ENCODE measurements at places on chromosomes 2 and 18. TPM values are rescaled to one million over a fixed set of nuclear protein-coding genes. Genes with fewer than 3 reads are reported as not detected.

Gene COPS8
- 64.6 TPM for total RNA-seq

Gene APCDD1
- 25.5 TPM for total RNA-seq

DNA sequence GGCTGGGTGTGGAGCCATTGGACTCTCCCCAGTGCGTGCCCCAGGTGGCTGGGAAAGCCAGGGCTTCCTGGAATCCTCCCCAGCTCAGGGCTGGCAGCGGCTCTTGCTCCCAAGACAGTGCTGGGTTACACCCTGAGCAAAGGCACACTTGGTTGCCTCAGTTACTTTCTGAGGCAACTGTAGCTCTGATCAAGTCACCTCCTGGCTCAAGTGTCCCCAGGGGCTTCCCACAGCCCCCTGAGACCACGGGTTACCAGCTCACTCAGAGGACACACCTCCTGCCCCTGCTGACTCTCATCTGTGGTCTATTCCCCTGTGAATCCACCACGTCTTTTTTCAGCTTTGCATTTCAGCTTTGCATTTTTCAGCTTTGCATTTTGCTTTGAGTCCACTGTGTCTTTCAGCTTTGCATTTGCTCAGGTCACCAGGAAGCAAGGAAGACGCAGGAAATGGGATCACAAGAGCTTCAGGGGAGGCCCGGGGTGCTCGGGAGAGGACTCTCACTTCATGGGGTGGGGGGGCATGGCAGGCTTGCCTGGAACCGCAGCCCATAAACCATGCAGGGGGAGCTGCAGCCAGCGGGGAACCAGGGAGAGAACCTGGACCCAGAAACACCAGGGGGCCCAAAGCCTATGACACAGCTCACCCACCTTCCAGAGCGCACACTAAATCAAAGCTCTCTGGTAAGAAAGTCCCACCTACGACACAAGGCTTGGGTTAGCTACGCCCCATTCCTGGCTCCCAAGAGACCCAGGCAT lies 138.0 kb upstream of the ASB18 start:
- H3K36me3 ChIP-seq: no peaks in the 10 kb centered on the region
- no peak overlapping the region for H3K4me3 ChIP-seq
- no peaks in the 10 kb centered on the region for H3K27me3 ChIP-seq
- no peak overlapping the region for H3K27ac ChIP-seq
- no peaks in the 10 kb centered on the region for H3K4me1 ChIP-seq

DNA sequence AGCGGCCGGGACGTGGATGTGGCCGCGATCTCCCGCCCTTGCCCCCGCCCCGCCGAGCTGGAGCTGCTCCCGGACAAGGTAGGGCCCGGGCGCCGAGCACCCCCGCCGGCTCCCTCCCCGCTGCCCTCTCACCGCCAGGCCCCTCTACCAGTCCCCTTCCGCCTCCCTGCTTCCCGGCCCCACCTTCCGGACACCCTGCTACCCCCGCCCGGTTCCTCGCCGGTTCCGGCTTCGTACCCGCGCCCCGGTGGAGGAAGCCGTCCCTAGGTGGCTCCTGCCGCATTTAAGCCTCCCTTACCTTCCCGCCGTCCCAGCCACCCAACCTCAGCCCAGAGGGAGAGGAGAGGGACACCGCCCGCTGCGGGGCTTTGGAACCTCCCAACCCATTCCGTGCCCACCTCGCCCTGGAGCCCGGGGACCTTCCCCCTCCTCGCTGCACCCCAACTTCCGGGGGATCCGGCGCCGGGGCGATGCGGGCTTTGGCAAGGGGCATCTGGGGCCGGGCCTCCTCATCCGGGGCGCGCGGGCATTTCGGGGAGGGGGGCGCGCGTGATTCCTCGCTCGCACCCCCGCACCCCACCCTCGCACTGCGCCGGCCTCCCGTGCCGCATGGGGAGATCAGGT lies 475 bp downstream of the B3GNT2 start:
- H3K4me3 ChIP-seq: peak overlapping the region; percentile 99
- H3K27me3 ChIP-seq: no peaks in the 10 kb centered on the region
- H3K4me1 ChIP-seq: peaks cover 44% of the 10 kb centered on the region
- peak; percentile 65 for DNase-seq
- no peaks in the 10 kb centered on the region for H3K36me3 ChIP-seq

DNA sequence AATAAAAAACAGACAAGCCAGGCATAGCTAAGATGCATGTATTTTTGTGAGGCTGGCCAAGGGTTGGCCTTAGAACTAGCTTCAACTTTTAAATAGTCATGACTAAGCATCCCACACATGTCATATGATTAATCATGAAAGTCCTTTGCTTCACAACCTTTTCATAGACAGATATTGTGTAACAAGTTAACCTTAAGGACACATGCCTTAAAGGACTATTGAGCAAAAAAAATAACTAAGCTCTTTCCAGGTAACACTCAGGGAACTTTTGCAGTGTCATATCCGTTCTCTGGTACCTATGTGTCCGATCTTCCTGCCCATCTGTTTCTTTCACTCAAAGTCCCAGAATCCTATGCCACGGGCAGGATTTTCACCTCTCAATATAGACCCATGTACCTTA lies 498.4 kb downstream of the STK39 start:
- no peak overlapping the region for H3K4me3 ChIP-seq
- H3K36me3 ChIP-seq: no peaks in the 10 kb centered on the region
- no peak for DNase-seq
- no peaks in the 10 kb centered on the region for H3K27me3 ChIP-seq
- no peak overlapping the region for H3K27ac ChIP-seq
